ENCODE measurements at places on chromosomes 4 and X. TPM values are rescaled to one million over a fixed set of nuclear protein-coding genes. Genes with fewer than 3 reads are reported as not detected.
A peak's percentile ranks its signal among the peaks of the same experiment; 100 is the strongest.

DNA sequence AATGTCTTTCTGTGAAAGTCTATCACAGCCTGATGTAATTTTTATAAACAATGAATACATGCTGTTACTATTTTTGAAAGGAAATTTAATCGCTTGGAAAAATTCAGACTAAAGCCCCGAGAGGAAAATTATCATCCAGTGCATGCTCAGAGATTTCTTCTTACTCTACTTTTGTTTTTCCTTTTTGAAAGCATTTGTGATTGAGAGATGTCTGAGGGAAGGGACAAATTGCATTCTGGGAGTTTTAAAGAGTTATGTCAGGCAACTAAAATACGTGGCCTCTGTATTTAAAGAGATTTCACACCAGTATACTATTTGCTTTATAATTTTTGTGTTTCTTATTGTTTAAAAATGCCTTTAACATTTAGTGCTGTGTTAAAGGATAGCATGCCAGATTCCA, 1.4 kb upstream of the ZFX start:
- DNase-seq, result no peak

SYN1 gene
- total RNA-seq, result 2.0 TPM

- peak; percentile 21 for DNase-seq
Observed at GRCh38 chr4:105215609-105216313, 69.1 kb downstream of the TET2 start.

- DNase-seq, result no peak
Observed at GRCh38 chrX:69303231-69303630, 138.0 kb upstream of the PJA1 start.

- DNase-seq, result no peak
Observed at GRCh38 chrX:81890521-81890920, 688.6 kb downstream of the SH3BGRL start.

DNA sequence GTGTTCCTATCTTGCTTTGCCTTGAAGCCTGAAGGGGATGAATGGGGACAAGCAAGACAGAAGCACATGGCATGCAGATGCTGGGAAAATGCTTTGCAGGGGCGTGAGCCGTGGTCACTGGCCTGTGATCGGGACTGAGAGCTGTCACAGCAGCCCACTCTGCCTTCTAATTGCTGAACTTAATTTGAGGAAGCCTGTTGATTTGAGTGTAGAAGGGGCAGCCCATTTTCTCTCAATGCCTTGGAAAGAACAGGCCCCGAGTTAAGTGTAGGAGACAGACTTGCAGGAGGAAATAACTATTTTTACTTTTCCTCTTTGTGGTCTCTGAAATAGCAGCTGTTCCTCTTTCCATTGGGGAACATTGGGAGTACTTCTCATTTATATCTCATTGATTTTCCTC, 26.1 kb upstream of the TBC1D1 start:
- DNase-seq, result no peak

GLUD2 gene
- total RNA-seq, result 0.18 TPM

- DNase-seq, result no peak
Observed at GRCh38 chrX:113802837-113803236, 781.0 kb upstream of the HTR2C start.

GRCh38 chr4:107897823-107898222, 33.5 kb upstream of the CYP2U1 start:
- no peak for DNase-seq

DNA sequence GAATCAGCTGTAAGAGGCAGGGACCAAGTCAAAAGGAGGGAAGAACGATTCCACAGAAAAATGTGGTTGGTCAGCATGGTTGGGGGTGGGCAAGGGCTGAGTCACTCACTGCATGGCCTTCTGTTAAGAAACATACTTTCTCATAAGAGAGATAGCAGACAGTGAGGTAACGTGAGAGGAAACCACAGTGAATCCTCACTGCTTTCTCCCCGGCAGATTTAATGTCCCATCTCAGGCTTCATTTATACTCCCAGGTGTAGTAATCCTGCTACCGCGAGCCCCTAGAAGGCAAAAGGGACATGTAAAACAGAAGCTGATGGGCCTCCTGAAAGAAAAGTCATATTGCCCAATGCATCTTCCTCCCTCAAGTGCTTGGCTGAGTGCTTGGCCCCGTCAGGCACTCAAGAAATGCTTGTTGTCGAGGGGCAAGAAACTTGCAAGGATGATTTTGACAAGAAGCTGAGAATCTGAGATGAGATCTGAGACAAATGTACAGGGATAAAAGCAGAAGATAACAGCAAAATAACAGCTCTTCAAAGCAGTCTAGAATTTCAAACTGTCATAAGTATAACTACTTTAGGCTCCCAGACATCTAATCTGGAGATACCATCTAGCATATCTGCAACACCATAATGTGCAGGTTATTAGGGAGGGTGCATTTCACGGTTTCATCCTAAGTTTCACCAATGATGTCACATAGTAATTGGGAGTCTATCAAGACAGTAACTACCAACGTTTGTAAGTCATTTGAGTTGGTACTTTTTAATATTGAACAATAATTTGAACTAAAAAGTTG, 40.2 kb downstream of the SH3KBP1 start:
- DNase-seq, result no peak

DNA sequence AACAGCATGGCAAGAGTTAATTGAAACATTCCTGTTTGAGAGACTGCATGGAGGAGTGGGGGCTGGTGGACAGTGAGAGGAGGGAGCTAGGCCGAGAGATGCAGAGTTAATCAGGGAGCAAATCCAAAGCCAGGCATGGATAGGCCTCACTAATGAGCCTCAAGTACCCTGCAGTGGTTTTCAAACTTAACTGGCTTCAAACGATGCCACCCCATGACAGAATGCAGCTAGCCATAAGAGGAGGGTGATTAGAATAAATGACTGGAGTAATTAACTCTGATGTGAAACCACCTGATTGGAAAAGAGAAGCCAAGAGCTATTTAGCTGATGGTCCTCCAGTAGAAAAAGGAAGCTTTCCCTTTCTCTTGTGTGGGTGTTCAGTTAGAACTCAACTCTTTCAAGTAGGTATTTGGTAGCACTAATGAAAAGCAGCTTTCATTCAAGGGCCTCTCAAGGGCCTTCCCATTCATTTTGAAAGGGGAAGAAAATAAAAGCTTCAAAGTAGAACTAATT, 215.4 kb upstream of the MAB21L2 start:
- DNase-seq, result no peak

DNA sequence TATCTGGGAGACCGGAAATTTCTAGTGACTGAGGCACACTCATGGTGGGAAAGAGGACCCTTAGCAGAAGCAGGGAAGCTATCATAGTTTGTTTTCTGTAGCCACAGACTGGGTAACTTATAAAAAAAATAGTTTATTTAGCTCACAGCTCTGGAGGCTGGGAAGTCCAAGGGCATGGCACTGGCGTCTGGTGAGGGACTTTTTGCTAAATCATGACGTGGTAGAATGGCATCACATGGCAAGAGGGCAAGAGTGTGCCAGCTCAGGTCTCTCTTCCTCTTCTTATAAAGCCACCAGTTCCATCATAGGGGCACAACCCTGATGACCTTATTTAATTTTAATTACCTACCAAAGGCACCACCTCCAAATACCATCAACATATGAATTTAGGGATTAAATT, 13.3 kb downstream of the APLN start:
- no peak for DNase-seq

SOD3 gene
- 23.2 TPM for total RNA-seq

GRCh38 chr4:23135792-23136645, 443.3 kb downstream of the GBA3 start:
- DNase-seq, result peak; percentile 60

- DNase-seq, result peak; percentile 39
Observed at GRCh38 chrX:143934542-143934941, 50.7 kb downstream of the UBE2NL start.

MAGEA2 gene
- 0.14 TPM for total RNA-seq

- DNase-seq, result peak; percentile 40
Observed at GRCh38 chrX:84339507-84340364, 151.7 kb upstream of the RPS6KA6 start.

DNA sequence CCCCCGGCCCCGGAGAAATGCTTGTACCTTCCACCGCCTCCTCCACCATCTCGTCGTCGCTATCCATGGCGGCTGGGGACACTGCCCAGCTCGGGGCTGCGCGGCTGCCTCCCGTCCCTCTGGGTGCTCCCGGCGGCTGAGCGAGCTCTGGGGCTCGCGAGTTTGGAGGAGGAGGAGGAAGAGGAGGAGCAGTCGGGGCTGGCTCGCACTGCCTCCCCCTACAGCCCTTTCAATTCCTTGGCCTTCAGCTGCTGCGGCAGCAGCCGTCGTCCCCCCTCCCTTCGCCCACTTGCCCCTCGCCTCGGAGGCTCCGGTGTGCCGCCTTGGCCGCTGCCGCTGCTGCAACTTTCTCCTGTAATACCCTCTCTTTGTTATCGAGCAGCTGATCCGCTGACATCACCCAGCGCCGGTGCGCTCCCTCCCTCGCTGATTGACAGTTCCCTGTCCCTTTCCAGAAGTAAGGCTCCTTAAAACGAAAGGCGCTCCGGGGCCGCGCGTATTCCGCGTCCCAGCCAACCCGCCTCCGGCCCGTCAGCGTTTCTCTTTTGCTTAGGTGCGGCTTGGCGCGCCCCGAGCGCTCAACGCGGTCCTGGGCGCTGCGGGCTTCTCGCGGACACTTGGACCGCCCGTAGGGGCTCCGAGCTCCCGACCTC, at the start of gene SETD7:
Gene SETD7, minus strand, starts transcription at position 149 of the 653 bp plus-strand sequence. Its CDS starts 82 bp downstream, at position 67.
- DNase-seq, result peak; percentile 72

HOPX gene
- 1.2 TPM for total RNA-seq

DNA sequence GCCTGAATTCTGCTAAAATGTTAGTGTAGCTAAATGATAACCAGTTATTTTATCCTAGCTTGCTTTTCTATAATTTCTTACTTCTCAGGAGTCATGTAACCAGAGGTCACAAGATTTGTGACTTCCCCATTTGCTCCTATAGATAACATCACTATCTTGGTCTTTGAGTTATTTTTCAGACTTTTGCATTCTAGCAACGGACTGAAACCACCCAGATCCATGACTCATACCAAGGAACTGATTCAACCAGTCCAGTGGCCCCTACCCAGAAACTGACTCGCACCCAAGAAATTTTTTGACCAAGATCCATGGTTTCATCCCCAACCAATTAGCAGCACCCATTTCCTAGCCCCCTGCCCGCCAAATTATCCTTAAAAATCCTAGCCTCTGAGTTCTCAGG, 50.0 kb downstream of the IQCM start:
- peak; percentile 10 for DNase-seq

GRCh38 chr4:119731146-119731742, 102.6 kb upstream of the PDE5A start:
- no peak for DNase-seq

GLOD5 gene
- total RNA-seq, result not detected

- DNase-seq, result no peak
Observed at GRCh38 chrX:155998116-155998515, 620 bp downstream of the IL9R start.

GRCh38 chrX:44143061-44143602, 169.9 kb upstream of the NDP start:
- no peak for DNase-seq

NEUROG2 gene
- total RNA-seq, result 0.24 TPM

FGA gene
- total RNA-seq, result not detected

GRCh38 chr4:128601991-128602695, 207.4 kb upstream of the JADE1 start:
- no peak for DNase-seq

DNA sequence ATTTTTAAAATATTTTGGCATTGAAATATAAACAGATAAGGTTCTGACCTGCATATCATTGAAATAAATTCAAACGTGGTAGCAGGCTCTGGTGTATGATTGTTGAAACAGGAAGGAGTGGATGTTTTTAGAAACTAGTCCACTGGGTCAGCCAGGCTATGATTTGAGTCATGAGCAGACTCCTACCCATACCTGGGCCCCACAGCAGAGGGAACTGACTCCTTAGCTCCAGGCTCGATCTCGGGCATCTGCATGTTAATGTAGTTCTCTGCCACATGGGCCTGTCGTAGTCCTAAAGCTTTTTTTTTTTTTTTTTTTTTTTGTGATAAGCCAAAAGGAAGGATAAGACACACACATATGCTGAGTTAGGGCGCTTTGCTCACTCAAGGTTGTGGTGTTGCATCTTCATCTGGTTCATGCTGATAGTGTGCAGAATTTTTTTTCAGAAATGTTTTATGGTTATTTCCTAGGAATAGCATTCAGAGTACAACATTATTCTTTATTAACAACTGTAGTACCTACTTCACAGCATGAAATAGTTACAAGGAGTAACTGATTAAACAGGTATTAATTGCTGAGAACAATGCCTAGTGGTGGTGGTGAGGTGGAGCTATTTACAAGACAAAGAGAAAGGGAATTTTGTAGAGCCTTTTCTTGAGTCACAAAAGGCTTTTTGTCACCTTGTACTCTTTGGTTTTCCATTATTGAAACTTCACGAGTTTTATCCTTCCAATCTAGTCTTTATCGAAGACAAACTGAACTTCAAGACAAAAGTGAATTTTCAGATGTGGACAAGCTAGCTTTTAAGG, 27.3 kb downstream of the OFD1 start:
- peak; percentile 6 for DNase-seq

GRCh38 chr4:38687571-38688011, 23.6 kb downstream of the KLF3 start:
- DNase-seq, result no peak

DNA sequence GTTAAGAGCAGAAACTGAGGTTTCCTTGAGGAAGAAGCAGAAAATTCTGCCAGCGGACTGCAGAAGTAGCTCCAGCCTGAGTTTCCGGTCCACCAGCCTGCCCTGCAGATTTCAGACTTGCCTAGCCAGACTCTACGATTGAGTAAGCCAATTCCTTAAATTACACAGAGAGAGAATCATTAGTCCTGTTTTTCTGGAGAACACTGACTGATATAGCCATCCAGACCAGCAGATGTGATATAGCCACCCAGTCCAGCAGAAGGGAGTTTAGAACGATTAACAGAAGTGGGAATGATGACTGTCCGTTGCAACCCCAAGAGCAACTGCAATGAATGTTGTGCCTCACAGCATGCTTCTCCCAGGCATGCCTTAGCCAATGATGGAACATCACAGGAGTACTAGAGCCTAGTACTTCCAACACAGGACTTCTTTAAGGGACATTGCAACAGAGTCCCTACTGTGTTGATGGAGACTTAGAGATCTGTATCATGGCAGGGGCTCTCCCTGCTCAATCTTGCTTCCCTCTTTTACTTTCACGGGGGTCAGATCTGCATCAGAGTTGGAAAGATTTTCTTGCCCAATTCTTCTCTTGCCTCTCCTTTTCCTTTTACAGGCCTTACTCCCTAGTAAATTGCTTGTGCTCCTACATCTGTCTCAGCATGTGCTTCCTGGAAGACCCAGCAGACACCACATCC, 264.6 kb upstream of the CLNK start:
- DNase-seq, result no peak

All from cardiac muscle cell (in vitro differentiated cells and primary cell).